ENCODE measurements at places on chromosomes 2 and 18.

DNA sequence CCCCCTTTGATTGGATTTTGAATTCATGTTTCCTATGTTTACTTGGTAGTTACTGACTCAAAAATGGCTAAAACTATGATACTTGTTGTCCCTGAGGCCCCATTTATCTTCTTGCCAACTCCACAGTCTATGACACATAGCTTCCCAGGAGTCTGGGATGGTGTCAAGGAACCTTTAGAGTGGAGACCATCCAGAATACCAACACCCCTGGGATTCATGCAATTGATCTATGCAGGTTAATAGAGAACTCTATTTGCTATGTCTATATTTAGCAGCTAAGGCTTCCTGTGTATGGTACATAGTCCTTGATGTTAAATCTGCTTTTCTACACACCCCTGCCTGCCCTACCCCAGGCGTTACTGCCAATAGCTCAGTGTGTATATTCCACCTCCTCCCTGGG, 218.5 kb upstream of the HDAC4 start:
- no peak for DNase-seq

- no peak for DNase-seq
Measured at GRCh38 chr2:235911125-235911524, 257.1 kb downstream of the GBX2 start.

DNA sequence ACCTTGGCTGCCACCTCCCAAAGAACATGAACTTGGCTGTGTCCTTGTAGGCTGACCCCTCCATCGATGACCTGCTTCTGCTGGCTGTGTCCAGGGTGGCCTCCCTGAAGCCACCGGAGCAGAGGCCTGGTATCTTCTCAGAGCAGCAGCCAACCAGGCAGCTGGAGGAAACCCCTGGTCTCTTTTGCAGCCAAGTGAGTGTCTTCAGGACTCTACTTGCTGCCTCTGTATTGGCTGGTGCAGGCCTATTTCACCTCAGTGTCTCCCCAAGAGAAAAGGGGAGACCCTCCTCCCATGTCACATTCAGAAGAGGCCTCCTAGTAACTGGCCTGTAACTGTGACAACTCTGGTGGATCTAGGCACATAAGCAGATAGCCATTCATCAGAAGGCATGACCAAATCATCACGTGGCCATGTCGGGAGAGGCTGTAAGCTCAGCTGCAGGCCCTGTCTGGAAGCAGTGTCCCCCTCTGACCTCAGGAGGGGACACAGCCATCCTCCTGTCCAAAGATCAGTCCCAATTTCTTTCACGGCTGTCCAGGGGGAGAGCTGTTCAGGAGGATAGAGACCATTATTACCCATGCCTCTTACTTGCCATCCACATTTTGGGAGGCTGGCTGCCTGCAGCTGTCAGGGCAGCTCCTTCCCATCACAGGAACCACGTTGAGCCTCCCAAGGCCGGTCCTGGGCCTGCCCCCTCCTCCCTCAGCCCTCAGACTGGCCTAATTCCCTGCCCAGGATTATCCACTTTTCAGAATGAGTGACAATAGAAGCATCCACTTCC, 20.9 kb upstream of the ROCK2 start:
- DNase-seq, result no peak

DNA sequence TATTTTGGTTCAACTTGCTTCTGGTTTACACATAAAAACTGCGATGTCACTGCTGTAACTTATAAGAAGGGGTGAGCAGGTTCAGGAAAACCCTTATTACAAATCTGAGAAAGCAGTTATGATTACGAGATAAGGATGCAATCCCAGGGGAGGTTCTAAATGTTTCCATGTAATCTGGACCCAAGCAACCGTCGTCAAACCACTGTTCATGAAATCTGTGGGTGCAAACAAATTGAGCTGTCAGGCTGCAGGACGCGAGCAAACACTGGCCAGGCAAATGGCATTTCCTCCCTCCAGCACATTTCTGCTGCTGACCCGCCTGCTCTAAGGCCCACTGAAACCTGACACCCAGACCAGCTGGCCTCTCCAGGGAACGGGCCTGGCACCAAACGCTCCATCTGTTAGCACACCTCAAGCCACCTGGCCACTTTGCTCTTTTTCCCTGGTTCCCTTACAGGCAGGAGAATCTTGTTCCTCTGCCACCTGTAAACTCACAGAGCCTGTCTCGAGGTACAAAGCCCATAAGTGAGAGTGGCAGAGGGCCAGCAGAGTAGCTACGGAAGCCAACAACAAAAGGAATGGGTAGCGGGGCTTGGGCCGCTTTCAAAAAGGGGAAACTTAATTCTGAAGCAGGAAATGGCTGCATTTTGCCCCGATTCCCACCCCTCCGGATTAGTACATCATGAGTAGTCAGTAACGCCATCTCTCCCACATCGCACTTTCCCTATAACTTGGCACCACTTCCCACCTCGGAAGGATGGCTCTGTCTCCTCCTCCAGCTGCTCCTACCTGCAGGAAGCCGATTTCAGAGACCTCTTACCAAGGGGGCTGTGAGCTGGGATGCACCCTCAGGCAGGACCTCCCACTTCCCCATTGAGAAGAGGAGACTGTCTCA, 26.5 kb downstream of the CRACDL start:
- DNase-seq, result peak; percentile 96

DNA sequence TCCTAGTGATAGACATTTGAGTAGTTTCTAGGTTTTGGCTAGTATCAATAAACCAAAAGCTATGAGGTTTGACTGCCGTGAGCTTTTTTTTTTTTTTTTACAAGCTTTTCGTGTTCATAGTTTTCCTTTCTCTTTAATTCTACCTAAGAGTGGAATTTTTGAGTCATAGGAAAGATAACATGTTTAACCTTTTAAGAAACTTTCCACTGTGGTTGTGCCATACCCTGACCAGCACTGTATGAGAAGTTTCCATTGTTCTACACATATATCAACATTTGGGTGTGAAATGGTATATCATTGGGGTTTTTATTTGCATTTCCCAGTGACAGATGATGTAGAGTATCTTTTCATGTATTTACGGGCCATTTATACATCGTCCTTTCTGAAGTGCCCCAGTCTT, 31.7 kb downstream of the UBE2F start:
- no peak for DNase-seq

GRCh38 chr2:237968048-237968862, 1.4 kb downstream of the UBE2F start:
- no peak for DNase-seq

GRCh38 chr2:95359031-95359430, 43.5 kb upstream of the FAHD2A start:
- DNase-seq, result no peak

DNA sequence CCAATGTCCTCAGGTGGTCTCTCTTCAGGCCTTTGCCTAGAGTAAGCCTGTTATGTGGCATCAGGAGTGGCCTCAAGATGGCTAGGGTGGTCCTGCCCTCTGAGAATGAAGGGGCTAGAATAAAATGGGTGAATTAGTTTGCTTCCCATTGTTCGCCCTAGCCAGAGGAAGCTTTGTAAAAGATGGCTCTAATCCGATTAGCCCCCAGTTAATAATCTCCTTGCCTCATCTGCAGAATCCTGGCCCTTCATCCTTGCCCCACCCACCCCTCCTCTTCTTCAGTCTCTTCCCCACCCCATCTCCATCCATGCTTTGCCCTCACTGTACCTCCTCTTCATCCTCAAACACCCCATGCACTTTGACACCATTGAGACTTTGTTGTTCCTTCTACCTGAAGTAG, 57.4 kb upstream of the LGALSL start:
- DNase-seq, result no peak

- no peak for DNase-seq
Measured at GRCh38 chr2:81576713-81577112, 1272.2 kb upstream of the LRRTM1 start.

- no peak for DNase-seq
Measured at GRCh38 chr18:37482433-37482832, 83.2 kb downstream of the CELF4 start.

DNA sequence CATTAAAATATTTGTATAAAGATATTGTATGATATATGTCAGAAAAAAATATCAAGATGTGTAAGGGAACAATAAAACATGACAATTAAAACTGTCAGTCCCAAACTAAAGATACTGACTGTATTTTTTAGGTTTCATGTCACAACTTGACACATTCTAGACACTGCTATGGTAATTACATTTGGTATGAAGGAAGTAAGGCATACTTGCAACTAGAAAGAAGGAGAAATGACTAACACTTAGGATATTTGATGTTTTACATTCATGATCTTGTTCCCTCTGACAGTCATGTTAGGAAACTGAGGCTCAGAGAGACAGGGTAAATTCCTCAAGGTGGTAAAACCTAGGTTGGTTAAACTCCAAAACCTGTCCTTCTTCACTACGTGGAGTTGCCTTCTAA, 68.3 kb downstream of the TMEFF2 start:
- DNase-seq, result no peak

DNA sequence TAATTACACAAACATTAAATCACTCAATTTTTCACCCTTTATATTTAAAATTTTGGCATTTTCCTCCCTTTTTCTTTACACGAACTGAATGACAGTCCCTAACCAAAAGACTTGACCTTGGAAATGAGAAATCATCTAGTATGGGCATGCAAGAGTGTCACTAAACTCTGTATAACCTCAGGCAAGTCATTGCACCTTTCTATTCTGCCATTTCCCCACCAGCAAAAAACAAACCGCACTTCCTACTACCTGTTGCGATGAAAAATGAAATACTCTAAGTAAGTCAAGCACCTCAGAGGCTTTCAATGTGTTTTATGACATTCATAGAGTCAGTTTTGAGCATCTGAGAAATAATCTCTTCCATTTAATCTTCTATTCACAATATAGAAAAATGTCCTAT, 44.1 kb downstream of the ANKRD44 start:
- DNase-seq, result no peak

DNA sequence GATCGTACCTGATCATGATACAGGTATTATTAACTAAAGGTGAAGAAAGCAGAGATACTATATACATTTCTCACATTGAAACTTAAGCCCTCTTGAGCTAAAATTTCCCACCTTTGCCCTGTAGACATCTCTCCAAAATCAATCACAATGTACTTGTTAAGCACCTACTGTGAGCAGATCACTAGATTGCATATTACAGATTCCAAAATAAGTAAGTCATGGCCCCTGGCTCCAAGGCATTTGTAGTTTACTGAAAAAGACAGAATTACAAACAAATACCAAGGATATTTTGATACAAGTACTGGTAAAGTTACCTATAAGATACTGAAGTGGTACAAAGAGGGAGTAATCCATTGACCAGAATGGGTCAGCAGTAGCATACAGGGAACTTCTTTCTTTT, 455.3 kb downstream of the STK39 start:
- no peak for DNase-seq

GRCh38 chr2:173999272-173999671, 34.1 kb upstream of the SP3 start:
- DNase-seq, result no peak

- DNase-seq, result no peak
Measured at GRCh38 chr2:175437167-175437566, 255.7 kb upstream of the ATP5MC3 start.

DNA sequence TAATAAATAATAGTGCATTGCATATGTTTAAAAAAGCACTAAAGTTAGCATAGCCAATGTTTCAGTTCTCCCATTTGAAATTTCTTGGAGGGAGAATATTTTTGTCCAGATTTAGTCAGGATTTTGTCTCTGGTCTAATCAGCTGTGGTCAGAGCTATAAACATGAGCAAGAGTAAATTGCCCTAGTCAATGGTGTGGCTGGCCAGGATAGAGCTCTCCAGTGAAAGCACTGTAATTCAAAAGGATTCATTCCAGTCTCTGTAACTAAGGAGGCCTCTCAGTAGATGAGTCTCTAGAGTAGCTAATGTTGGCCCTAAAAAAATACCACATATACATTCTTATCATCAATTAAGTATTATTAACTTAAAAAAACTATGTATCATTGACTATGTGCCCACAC, 241.6 kb downstream of the CDCA7 start:
- no peak for DNase-seq

- no peak for DNase-seq
Measured at GRCh38 chr18:72727776-72728175, 140.0 kb downstream of the NETO1 start.

DNA sequence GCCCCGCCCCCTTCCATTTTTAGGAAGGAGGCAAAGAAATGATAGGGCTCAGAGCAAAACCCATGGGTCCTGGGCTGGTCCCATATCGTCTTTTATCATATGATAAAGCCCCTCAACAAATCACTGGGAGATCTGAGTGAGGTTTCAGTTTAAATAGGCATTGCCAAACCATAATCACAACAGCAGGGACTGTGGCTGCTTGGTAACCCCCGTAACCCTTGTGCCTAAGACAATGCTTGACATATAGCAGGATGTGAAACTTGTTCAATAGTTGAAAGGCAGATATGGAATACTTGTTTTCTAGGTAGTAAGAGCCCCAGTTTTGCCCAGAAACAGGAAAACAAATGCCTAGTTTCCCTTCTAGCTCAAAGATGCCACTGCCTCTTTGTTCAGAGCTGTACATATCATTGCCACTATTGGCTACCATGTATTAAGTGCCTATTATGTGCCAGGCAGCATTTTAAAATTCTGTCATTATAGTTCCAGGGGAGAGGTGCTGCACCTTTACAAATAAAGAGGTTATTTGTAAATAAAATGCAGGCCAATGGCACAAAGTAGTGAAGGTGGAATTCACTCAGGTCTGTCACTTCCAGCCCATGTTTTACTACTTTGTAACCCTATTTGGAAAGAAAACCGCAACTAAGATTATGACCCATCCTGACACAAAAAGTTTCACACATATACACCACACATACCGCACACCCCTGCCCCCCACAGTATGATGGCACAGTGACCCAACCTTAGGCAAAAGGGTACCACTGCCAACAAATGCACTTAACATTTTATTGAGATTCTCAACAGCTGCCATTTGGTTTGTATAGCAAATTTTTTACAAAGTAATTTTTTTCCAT, 14.2 kb downstream of the NAGK start:
- no peak for DNase-seq

DNA sequence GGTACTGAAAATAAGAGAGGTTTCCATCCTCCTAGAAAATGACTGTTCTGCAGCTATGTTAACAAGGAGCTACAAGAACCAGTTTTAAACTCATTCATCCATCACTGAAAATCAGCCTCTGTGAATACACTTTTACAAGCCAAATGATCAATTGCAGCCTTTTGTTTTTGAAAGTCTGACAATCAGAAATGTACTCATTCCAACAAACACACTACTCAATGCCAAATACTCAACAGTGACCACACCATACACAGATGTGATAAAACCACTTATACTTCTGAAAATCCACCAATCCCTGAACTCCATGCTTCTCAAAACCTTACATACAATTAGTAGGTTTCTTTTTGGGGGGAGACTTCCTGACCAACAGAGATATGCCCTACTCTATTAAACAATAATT, 663.9 kb upstream of the CHAC2 start:
- DNase-seq, result no peak

DNA sequence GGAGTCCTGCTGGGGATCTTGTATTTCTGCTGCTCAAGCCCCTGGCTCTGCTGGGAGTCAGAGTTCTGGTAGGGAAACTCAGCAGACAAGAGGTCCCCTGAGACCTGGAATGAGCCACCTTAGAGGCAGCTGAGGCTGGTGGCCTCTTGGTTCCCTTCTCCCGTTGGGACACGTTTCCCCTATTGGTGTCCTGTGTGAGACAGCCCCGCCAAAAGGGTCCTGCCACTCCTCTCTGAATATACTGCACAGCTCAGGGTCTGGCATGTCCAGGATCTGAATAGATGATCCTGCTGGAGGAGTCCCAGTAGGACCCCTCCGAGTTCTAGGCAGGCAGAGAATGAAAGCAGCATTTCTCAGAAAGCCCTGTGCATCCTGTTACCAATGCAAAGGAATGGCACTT, 2.0 kb upstream of the RALB start:
- no peak for DNase-seq

Data from NCI-H1417 (cell line).